HFF-Myc (cell line): ENCODE measurements at places on chromosomes 7 and 10.

- no peak for DNase-seq
Observed at GRCh38 chr10:96188916-96189315, 58.8 kb downstream of the ZNF518A start.

DNA sequence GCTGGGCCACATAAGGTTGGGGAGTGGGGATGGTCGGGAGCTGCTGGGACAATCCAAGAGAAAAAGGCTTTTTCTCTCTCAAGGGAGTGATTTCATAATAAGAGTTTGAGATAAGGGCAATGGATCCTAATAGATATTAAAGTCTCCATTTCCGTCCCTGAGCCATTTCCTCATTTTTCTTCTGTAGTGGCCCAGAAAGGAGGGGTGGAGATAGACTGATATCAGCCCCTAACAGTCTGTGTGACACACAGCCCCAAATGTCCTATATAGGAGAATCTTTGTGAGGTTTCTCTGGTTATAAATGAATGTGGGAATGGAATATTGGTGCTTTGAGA lies 35.2 kb downstream of the PRSS2 start:
- no peak for DNase-seq

GRCh38 chr10:31100662-31101061 lies 69.0 kb upstream of the ZNF438 start:
- no peak for DNase-seq

DNA sequence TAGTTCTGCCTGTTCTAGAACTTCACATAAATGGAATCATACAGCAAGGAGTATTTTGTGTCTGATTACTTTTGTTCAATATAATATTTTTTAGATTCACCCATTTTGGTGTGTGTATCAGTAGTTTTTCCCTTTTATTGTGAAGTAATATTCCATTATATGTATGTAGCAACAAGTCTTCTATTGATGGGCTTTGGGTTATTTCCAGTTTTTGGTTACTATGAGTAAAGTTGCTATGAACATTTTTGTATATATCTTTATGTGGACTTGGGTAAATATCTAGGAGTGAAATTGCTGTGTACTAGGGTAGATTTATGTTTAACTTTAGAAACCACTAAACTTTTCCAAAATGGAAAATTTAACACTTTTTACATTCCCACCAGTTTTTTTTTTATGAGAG lies 35.7 kb downstream of the ADK start:
- no peak for DNase-seq

DNA sequence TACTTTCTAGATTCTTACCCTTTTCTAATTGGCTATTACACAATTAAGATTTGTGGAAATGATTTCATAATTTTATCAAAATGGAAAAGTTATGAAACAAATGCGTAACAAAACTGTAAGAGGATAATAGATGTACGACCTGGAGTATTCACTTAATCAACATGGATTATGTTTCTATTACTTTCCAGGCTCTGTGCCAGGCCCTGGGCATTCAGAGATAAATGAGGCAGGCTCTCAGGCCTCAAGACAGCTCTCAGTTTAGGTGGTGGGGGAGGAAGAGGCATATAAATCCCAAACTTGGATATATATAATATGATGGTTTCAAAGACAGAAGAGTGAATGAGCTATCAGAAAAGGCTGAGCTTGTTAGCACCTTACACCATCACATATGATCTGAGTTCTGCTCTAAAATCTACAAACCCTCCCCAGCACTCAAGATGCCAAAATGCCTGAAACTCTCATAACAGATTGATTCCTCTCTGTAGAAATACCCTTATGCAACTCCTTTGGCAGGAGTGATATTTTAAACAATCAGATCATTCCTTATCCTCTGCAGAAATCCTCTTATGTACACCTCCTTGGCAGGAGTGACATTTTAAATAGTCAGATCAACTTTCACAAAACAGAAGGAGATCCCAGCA lies 42.5 kb downstream of the ACBD5 start:
- DNase-seq: no peak

- no peak for DNase-seq
Observed at GRCh38 chr7:27689591-27690164, 27.0 kb upstream of the HIBADH start.

- DNase-seq: no peak
Observed at GRCh38 chr10:128087884-128088709, 38.1 kb downstream of the MKI67 start.

DNA sequence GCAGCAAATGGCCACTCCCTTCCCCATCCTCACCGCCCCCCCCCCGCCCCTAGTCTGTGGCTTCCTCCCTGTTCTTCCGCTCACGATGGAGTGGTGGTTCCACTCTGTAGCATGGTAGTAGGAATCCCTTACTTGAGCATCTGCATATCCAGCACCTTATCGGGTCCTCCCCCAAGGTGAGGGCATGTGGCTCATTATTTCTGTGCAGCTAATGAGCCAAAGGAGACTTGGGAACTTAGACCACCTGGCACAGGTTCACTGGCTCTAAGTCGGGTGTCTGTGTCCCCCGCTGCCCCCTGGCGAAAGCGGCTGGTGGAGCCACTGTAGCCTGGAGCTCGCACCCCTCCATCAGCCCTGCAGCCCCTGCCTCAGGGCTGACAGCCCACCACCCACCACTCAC lies 22.8 kb upstream of the GPR26 start:
- DNase-seq: no peak
